ENCODE measurements at places on chromosomes 1 and 21. TPM values are rescaled to one million over a fixed set of nuclear protein-coding genes. Genes with fewer than 3 reads are reported as not detected.

DNA sequence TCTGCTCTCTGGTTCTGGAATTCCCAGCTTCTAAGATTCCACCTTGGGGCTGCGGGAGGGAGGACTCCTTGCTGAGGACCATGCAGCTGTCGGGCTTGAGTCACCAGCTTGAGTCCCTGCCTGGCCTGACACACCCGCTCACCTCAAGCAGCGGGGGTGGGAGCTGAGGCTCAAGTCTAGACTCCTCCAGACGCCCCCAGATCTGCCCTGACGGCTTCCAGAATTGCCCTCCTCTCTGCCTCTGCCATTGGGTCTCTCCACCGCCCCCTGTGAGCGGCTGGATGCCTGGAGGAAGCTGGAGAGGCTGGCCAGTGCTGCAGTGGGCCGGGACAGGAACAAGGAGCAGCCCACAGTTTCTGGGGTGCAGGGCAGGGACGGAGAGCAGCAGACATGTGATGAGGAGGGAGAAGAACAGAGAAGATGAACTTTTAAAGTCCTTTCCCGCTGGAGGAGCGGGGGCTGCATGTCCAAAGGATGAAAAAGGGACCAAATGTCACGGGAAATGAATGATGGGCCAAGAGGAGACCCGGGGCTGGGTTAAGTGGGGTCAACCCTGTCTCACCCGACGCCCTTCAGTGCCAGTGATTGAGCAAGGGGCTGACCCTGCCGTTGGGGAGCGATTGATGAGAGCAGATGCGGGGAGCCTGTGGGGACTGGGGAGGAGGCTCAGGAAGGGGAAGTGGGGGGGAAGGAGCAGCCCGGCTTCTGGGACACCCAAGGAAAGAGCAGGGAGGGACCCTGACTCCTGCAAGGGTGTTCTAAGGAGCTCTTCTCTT lies 13.5 kb downstream of the CRABP2 start:
- no peak overlapping the region for H3K4me3 ChIP-seq
- no peak overlapping the region for H3K27ac ChIP-seq
- peaks cover 56% of the 10 kb centered on the region for H3K27me3 ChIP-seq

Gene ZBTB8A
- 0.35 TPM for total RNA-seq

- peak; percentile 12 for DNase-seq
- no peak overlapping the region for H3K4me3 ChIP-seq
- H3K4me1 ChIP-seq: peaks cover 23% of the 10 kb centered on the region
- no peaks in the 10 kb centered on the region for H3K27me3 ChIP-seq
- H3K36me3 ChIP-seq: no peaks in the 10 kb centered on the region
Observed at GRCh38 chr1:55275151-55275748, 60.1 kb upstream of the USP24 start.

Gene THEMIS2
- 16.2 TPM for total RNA-seq

- H3K27ac ChIP-seq: no peak overlapping the region
- H3K27me3 ChIP-seq: no peaks in the 10 kb centered on the region
- H3K4me1 ChIP-seq: peaks cover 2% of the 10 kb centered on the region
Observed at GRCh38 chr1:178536844-178537371, 24.0 kb downstream of the TEX35 start.

Measured in activated CD4-positive, alpha-beta T cell treated with anti-CD3 and anti-CD28 coated beads for 36 hours (primary cell).